Astrocyte of the hippocampus (primary cell): ENCODE measurements at places on chromosomes 2 and 18.

- no peak for DNase-seq
Measured at GRCh38 chr2:235325151-235325550, 168.7 kb upstream of the AGAP1 start.

- DNase-seq, result no peak
Measured at GRCh38 chr2:1407950-1408675, 5.2 kb upstream of the TPO start.

DNA sequence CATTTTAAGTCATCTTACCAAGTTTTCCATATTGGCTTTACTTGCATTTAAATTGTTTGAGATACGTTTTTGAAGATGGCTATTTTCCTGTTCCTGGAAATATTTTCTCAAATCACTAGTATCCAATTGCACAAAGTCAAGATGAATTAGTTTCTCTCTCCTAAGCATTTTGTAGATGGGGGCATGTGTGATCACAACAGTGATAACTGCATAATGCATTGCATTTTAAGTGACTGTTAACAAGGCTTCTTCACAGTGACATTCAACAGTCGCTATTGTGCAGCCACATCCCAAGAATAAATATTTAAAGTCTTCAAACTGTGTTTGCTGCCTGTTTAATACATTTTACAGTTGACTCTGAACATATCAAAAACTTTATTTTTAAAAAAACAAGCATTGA is 694.2 kb upstream of the CDH7 start:
- no peak for DNase-seq

DNA sequence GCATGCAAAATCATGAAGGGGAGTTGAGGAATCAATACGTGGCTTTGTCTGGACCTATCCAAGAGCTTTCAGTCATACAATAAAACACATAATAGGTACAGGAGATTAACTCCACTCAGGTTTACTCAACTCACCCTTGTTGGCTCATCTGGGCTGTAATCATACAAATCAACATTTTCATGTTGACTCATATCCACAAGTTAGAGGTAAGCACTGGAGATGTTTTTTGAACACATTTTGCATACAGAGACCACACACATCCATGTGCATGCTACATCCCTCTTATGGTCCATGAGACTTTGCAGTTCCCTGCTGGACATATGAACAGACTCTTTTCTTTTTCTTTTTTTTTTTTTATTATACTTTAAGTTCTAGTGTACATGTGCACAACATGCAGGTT is 336.9 kb upstream of the PIK3C3 start:
- no peak for DNase-seq

GRCh38 chr18:23380817-23381216 is 72.3 kb upstream of the RIOK3 start:
- DNase-seq, result no peak

DNA sequence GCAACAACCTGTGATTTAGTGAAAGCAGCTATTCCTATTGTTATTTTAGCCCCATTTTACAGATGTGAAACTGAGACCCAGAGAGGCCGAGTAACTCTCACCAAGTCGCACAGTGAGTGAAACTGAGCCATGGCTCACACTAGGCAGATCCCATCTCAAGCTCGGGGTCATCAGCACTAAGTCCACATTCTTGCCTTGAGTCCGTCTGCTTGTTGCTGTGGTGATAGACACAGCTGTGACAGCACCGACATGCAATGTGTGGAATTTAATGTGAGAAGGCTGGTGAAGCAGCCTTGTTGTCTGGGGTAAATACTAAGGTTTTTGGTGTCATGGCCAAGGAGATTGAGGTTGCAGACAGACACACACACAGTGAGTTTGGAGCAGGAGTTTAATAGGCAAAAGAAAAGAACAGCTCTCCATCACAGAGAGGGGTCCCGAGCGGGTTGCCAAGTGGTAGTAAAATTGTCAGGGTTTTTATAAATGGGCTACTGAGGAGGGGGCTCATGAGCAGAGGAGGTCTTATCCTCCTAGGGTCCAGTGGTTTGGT is 40.2 kb upstream of the GMCL1 start:
- DNase-seq, result peak; percentile 95

GRCh38 chr2:25042321-25043240 is 705 bp downstream of the EFR3B start:
- peak; percentile 78 for DNase-seq

- DNase-seq, result peak; percentile 96
Measured at GRCh38 chr2:165720511-165720910, 73.5 kb downstream of the GALNT3 start.

GRCh38 chr2:241279413-241279812 is 36.1 kb downstream of the HDLBP start:
- DNase-seq, result no peak

GRCh38 chr18:32243358-32243757 is 53.5 kb downstream of the MEP1B start:
- peak; percentile 16 for DNase-seq

GRCh38 chr2:79882548-79882947 is 369.7 kb downstream of the CTNNA2 start:
- DNase-seq, result no peak

- DNase-seq, result no peak
Measured at GRCh38 chr2:131052741-131053263, 40.5 kb downstream of the FAM168B start.

- no peak for DNase-seq
Measured at GRCh38 chr2:226189061-226189460, 610.6 kb downstream of the IRS1 start.

DNA sequence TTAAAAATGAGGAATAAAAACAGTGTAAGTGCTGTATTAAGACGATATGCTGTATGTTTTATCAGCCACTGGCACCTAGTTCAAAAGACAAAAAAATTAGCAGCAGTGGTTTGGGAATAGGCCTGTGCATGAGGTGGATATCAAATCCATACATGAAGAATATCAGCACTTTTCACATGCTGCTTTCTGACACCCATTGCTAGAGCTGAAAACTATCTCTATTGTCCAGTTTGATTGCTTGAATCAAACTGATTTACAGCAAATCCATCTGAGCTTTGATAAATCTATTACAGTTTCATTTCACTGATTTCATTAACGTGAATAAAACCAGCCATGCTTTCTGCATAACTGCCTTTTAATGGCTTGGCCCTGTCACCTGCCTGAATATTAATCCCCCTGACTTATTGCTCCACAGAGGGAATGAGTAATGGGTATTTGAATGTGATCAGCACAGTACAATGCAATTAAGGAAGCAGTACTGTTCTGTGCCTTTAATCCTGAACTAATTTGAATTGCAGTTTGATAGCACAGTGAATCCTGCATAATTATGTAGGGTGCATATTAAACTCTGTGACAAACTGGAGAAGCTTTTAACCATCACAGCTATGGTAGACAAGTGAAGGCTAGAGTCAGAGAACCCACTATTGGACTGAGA is 154.0 kb downstream of the GPD2 start:
- peak; percentile 18 for DNase-seq

- no peak for DNase-seq
Measured at GRCh38 chr2:20488782-20489181, 41.9 kb downstream of the RHOB start.

DNA sequence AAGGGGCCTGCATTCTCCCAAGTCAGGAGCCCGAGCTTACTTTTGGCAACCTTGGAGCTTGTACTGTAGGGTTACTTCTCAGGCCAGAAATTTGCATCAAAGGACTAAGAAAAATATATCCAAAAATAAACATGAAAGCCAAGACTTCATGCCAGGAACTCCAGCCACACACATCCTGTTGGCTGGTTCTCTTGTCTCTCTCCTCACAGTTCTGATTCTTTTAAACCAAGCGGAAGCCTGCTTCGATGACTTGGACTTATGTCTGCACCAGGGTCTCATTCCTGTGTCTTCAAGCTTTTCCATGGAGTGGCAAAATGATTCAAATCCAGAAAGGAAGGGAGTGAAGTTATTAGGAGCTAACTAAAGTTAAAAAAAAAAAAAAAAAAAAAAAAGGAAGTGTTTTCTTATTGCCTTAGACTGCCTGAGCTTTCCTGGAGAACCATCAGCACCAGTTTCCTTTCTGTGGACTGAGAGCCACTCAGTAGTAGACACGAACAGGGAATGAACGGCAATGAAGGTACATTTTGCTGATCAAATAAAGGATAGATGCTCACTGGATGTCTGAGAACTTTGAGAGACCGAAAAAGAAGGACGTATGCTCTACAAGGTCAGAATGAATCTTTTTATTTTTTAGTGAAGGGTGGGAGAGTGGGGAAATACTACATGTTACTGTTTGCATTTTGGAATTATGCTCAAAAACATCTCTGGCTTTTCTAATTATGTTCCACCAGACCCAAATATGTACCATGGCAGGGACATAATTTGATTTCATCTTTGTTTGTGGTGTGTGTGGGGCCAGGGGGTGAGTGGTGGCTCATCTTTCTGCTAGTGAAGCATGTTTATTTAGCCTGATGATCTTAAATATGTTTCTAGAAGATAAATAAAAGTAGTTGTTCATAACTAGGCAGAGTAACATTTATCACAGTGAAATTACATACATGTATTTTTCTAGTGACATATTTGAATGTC is 86.0 kb downstream of the RAPGEF4 start:
- peak; percentile 68 for DNase-seq

- DNase-seq, result peak; percentile 76
Measured at GRCh38 chr2:172285010-172285621, 142.3 kb upstream of the ITGA6 start.

DNA sequence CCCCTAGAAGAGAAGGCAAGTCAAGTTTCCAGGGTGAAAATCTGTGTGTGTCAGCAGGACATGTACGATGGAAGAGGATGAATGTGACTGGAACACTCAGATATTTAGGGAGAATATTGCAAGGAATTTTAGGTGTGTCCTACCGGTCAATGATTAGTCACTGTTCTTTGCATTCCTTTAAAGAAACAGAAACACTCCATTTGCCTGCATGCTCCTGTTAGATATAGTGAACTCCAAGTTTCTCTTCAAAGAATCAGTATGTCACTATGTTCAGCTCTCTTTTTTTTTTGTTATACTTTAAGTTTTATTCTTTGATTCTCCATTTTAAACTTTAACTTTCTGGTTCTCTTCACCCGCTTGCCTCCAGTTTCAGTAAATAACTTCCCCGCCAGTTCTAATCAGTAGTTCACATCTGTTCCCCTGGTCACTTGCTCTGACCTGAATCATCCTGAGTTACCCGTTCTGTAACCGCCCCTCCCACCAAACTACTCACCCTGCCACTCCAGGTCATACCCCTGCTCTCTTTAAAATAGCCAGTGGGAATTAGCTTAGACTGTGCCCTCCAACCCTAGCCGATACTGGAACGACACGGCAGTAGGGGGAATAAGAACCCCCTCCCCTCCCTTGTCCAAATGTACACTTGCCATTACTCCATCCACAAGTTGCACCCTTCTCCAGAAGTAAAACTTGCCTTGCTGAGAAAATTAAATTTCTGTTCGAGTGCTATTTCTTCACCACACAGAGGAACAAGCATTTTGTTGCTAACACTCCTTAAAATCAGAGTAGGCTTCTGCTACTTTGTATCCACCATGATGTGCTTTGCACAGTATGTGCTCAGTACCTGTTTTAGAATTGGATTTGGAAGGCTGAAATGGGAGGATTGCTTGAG is 268.4 kb downstream of the METTL4 start:
- peak; percentile 18 for DNase-seq

GRCh38 chr2:134334542-134335353 is 80.9 kb downstream of the MGAT5 start:
- DNase-seq, result no peak

GRCh38 chr18:44758861-44759631 is 78.4 kb downstream of the SETBP1 start:
- no peak for DNase-seq

- DNase-seq, result peak; percentile 80
Measured at GRCh38 chr2:186570604-186571003, 19.3 kb upstream of the ITGAV start.

- no peak for DNase-seq
Measured at GRCh38 chr2:81901017-81901416, 1596.5 kb upstream of the LRRTM1 start.

GRCh38 chr2:88471083-88471942 is 18.8 kb upstream of the FOXI3 start:
- DNase-seq, result no peak

DNA sequence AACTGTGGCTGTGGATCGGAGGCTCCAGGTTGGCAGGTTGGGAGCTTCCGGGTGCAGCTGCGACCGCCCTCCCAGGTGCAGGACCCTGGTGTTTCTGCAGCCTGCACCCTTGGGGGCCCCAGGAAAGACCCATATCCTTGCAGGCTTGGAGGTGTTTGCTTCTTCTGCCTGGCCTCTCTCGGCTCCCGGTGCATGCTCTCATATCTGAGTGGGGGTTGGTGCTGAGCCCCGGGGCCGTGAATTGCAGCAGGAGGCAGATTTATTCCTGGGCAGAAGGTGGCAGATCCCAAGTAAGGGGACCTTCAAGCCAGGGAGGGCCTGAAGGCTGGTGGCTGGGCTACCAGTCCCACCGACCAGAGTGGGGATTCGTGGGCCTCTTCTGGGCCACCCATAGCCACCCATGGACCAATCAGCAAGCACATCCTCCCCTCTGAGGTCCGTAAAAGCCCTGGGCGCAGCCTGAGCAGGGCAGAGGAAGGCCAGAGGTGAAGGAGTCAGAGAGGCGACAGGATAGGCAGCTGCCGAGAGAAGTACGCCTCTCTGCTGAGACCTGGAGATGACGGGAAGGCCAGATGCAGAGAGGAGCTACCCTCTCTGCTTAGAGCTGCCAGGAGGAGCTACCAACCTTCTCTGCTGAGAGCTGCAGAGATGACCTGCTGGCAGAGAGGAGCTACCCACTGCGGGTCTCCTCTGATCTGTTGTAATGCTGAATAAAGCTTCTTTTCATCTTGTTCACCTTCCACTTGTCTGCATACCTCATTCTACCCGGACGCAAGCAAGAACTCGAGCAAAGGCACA is 1279.0 kb upstream of the LRRTM1 start:
- DNase-seq, result no peak

DNA sequence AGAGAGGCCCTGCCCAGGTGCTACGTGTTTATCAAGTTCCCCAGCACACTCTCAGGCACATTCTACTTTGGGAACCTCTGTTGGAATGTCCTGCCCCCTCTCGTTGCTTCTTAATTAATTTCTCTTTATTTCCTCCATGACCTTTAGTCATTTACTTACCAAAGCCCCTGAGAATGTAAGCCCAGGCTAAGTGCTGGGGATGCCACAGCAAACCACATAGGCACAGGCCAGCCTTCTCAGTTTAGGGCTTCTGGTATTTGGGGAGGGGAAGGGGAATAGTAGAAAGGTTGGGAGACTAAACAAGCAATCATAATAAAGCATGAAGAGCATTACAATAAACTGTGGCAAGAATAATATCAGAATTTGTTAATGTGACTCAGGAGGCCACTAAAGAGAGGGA is 85.7 kb downstream of the EVA1A start:
- DNase-seq, result no peak

DNA sequence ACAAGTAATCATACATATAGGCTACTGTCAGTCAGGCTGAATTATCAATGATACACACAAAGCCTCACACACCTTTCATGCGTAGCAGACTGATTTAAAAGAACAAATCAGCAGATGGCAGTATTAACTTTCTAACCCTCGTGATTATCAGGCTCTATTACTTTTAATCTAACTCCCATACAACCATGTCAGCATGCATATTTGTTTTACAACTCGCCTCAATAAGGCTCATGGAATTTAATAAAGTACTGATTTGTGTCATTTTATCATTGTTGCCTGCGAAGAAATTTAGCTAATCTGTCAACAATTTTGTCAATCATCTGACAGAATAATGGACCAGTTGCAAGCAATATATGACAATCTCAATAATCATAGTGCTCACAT is 82.8 kb downstream of the SLC25A12 start:
- peak; percentile 45 for DNase-seq

- DNase-seq, result no peak
Measured at GRCh38 chr2:134070281-134070741, 183.6 kb upstream of the MGAT5 start.
